NCI-H1092 (cell line): ENCODE measurements at places on chromosomes 3 and 15.

GRCh38 chr15:81047928-81048327, 47.2 kb downstream of the TLNRD1 start:
- no peak for DNase-seq

- DNase-seq: no peak
Measured at GRCh38 chr3:155352900-155353490, 59.5 kb upstream of the STRIT1 start.

- DNase-seq: no peak
Measured at GRCh38 chr3:80334534-80334933, 566.7 kb upstream of the ROBO1 start.

DNA sequence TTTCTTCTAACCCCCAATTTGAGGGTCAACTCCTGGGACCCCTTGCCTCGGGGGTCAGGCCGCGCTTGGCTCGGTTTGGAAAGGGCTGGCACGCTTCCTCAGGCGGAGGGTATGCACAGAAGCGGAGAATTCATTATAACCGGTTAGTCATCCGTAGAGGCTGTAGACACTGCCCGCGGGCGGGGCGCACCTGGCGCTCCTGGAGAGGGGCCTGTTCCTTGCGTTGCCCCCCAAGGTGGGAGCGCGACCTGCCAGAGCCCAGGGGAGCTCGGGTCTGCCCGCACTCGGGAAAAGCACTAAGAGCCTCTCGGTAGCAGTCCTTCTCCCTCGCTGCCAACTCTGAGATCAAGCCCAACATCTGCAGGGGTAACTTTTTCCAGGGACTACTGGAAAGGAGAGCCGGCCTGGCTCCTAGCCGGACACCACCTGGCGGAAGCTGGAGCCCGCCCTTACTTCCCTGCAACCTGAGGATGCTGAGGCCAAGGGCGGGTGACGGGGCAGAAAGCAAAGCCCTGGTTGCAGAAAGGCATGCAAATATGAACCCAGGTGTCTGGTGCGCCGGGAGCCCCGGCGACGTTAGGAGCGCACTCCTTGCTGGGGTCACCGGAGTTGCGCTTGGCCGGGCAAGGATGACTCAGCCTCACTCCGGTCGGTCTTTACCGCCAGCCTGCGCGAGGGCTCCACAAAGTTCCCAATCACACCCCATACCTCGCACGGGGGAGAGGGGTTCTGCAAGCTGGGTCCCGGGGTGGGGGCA, 1.5 kb upstream of the CACNA2D3 start:
- no peak for DNase-seq

DNA sequence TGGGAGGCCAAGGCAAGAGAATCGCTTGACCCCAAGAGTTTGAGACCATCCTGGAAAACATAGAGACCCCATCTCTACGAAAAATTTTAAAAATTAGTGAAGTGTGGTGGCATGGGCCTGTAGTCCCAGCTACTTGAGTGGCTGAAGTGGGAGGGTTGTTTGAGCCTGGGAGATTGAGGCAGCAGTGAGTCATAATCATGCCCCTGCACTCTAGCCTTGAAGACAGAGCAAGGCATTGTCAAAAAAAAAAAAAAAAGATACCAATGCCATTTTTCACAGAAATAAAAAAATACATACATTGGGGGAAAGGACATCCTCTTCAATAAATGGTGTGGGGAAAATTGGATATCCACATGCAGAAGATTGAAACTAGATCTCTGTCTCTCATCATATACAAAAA, 74.6 kb downstream of the CERS3 start:
- no peak for DNase-seq

DNA sequence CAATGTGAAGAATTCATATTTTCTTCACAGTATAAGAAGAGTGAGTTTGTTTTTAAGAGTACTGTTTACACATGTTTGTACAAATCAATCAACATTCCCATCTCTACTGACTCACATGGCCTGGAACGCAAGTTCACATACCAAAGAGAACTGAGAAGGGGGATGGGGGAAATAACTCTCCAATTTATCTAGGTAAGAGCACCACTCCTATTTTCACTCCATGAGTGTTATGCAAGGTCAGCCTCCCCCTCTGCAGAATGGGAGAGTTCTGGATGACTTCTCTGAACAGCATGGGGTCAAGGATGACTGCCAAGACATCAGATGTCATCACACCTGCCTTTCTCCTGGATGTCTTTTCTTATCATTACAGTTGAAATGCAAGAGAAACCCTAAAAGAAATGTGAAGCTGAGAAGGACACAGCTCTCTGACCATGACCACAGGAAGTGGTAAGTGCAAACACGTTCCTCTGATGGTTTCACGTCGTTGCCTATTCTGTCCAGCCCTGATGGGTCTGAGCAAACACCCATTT, 95.2 kb downstream of the SEMA6D start:
- DNase-seq: no peak

DNA sequence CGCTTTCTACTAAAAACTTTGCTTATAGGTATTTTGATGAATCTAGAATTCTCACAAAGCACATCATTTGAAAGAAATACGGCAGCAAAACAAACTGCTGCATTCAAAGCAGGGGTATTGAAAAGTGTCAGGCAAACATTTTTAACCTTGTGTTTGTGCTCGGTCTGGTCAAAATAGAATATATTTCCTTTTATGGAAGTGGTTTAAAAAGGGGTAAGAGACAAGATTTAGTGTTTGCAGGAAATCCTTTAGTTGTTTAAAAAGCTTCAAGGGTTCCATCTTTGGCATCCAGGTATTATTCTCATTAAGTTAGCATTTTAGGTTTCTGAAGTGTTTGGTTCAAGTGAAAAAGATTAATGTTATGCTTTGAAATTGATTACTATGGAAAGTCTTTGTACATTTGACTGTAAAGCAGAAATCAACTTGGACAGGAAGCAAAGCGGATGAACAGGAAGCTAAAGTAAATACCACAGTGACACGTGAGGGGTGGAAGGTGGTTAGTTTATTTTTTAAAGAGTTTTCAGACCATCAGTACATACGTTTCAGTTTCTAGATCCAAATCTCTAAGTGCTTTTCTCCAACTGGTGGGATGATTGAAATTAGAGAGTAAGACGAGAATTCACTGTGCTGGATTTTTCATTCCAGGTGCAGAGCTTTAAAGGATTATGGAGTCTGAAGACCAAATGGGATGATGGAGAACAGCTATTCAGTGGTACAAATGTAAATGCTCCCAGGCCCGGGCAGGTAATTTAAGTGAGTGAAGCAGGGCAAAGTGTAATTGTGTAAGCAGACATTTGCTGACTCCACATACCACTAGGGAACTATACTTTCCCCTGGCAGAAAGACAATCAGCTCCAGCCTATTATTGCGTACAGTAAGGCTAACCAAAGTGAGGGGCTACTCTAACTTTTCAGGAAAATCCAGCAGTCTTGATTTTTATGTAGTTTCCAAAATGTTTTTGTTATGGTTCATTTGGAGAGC, 341.8 kb upstream of the TBL1XR1 start:
- DNase-seq: no peak

DNA sequence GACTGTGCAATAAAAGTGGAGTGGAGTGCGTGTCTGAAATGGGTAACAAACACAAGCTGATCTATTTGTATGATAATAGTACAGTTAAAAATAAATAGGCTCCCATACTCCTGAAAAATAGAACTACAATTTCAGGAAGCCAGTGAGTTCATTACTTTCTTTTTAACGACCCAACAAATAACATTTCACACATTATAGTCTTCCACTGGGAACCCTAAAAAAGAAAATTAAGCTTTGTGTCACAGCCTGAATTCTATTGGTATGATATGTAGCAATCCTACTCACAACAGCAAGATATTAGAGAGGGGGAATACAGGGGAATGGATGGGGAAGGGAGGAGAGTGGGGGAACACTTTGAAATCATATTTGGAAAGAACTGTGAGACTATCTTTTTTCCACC, 156.9 kb upstream of the CNTN3 start:
- no peak for DNase-seq

DNA sequence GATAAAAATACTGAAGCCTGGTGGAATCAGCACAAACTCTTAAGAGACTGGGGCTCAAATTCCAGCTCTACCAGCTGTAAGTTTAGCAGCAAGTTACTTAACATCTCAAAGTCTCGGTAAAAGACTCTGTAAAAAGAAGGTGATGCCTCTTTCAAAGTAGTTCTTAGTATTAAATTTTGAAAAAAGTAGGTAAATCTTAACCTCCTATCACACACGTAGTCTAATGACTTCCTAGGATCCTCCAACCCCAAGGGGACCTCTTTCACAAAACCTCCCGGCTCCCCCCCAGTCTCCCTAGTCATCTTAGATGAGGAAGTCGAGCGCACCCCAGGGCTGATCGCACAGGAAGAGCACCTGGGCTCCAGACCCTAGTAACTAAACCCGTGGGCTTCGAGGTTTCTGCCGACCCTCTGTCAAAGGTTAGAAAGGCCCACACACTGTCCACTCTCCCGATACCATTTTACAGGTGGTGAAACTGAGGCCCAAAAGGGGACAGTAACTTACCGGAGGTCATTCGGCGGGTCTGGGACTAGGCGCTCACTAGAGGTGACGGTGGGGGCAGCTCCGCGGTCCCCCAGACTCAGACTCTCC, 427 bp downstream of the MBD4 start:
- DNase-seq: peak; percentile 15

DNA sequence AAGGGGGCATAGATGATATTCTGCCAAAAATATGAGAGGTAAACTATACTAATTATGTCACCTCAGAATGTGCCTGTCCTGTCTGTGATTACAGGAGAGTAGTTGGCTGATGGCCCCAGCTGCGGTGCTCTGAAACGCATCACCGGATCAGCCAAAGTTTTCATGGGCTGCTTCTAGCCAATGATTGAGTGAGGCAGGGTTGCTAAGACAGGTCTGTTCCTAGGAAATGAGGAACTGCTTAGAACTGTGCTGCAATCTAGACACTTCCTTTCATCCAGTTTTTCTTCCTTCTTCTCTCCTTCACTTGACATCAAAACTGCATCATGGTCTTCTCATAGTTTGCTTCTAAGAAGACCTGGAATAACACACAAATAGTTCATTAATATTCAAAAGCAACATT, 124.0 kb downstream of the KCNH8 start:
- DNase-seq: no peak
